RCC 7860 (cell line): ENCODE measurements at places on chromosomes 4 and X.

- no peak for DNase-seq
Measured at GRCh38 chrX:148380107-148380506, 120.3 kb upstream of the AFF2 start.

GRCh38 chrX:17629519-17629918 is 107.8 kb upstream of the SCML1 start:
- DNase-seq, result no peak

DNA sequence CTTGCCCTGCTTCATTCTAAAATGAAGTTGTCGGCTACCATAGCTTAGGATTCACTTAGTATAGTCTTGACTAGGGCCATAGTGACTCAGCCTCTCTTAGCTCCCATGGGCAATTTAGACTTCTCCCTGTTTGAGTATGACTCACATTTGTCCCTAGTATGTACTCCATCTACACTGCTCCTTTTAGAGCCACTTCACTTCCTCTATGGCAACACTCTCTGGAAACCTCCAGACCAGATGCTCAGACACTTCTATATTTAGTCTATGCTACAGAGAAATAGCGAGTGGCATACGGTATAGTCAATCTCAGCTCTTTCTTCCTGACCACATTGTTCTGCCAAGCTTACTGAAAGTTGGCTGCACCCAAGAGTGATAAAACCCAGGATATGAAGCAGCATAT is 11.2 kb downstream of the MEPE start:
- DNase-seq, result peak; percentile 63

DNA sequence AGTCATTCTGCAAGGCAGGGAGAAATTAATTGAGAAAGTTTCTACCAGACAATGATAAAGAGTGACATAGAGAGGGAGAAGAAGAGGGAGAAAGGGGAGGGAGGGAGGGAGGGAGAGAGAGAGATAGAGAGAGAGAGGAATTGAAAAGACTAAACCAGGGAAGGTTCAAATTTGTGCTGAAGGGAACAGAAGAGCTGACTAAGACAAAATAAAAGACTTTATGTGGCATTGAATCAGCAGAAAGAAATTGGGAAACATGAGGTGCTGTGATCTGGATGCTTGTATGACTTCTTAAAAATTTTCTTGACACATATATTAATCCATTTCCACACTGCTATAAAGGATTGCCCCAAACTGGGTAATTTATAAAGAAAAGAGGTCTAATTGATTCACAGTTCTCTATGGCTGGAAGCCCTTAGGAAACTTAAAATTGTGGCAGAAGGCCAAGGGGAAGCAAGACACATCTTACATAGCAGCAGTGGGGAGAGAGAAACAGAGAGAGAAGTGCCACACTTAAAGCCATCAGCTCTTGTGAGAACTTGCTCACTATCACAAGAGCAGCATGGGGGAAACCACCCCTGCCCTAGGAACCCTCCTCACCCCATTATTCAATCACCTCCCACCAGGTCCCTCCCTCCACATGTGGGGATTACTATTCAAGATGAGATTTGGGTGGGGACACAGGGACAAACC is 13.5 kb upstream of the CXCL6 start:
- no peak for DNase-seq

- no peak for DNase-seq
Measured at GRCh38 chrX:119694601-119695534, 1.9 kb upstream of the SEPTIN6 start.

- DNase-seq, result no peak
Measured at GRCh38 chr4:108168160-108168670, 517 bp downstream of the LEF1 start.

DNA sequence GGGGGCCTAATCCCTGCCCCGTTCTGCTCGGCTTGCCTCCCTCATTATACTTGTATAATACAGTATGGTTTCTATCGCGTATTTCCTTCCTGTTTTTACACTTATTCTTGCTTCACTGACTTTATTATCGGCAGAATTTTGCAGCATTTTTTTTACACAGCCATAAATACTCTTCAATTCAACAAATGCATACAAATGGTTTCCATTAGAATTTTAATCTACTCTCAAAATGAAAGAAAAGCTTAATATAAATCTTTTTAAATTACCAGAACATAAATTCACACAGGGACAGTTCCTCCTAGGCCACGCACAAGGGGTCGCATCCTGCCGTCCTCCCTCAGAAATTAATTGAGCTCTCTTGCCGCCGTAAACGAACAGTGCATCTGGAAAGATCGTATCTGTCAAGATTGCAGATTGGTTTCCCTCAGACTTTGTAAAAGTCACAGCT is 42.9 kb downstream of the DCTD start:
- DNase-seq, result no peak

DNA sequence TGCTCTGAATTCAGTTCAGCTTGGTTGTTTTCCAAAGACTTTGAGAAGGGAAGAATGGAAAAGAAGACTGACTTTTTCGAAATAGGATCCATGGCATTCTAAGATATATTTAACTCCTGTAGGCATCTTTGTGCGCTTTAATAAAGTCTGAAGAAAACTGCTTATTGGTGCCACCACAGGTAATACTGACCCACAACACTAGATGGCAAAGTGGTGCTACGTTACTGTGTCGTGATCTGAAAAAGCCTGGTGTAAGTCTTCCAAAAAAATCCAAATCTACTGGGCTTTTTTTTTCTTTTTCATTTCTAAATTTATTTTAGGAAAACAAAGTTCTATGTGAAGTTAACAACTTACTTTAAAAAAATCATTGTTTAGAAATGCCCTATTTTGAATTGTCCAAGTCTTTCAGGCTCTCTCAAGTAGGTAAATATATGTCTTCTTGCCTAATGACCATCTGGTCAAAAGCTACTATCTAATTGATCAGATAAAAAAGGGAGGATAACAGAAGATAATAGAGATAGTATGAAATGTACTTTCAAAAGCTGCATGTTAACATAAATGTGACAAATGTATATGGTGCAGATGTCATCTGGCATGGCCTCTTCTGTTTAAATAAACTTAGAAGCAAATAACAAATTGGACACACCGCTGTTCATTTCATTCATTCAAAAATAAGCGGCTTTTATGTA is 47.0 kb upstream of the MID1IP1 start:
- no peak for DNase-seq

- no peak for DNase-seq
Measured at GRCh38 chr4:111792632-111793031, 352.6 kb upstream of the FAM241A start.

DNA sequence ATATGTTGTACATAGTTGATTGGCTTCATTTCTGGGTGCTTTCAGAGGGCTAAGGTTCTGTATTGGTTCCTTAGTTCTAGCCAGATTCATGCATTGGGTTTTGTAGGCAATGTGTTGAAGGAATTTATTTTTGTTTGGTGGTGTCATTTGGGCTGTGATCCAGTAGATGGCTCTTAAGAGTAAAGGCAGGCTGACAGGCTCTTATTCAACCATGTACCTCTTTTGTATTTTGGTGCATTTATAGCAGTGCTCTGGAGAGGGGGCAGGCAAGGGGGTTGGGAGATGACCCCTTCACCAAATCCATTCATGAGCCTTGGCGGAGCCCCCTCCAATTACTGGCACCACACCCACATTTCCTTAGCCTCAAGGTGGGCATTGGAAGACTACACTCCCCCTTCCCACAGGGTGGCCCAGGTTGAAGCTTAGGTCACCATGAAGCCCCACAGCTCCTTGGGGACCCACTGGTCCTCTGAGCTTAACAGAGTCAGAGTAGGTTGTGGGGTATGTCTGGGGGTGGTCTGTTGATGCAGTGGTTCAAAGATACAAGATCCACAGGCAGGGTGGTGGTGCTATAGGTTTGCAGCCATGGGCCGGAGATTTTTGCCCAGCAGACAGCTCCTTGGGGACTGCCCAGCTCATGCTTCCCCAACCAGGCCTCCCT is 143.0 kb upstream of the GNPDA2 start:
- DNase-seq, result no peak

DNA sequence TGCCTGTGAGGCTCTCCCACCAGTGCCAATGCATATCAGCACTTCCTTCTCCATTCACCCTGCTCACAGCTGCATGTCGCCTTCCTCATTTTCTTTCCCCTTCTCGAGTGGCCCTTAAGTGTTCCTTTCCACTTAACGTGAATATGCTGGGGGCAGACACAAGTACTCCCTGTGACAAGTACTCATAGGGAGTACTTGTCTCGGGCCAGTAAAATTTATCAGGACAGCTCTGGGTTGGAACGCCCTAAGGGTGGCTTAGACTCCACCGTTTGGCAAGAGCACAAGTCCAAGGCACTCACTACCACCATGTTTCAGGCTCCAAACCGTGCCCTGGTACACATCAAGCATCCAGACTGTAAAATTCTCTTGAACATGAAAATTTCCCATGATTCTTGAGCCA is 3.9 kb upstream of the LDOC1 start:
- no peak for DNase-seq

- no peak for DNase-seq
Measured at GRCh38 chrX:92231391-92231790, 452.2 kb downstream of the PCDH11X start.

DNA sequence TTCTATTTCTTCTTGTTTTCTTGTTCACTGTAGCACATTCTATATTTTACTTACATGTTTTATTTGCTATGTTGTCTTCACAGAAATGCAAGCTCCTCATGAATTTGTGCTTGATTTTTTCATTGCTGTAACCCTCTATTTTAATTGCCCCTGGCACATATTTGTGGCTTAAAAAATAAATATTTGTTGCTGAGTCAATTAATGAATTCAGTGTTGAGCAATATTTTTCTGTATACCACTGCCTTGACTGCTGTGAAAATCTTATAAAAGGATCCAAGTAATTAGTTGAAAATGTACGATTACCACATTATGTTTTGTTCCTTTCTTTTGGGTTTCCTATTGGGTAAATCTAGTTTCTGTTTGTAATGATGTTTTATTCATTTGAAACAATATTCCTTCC is 68.5 kb downstream of the FAM47A start:
- DNase-seq, result no peak

DNA sequence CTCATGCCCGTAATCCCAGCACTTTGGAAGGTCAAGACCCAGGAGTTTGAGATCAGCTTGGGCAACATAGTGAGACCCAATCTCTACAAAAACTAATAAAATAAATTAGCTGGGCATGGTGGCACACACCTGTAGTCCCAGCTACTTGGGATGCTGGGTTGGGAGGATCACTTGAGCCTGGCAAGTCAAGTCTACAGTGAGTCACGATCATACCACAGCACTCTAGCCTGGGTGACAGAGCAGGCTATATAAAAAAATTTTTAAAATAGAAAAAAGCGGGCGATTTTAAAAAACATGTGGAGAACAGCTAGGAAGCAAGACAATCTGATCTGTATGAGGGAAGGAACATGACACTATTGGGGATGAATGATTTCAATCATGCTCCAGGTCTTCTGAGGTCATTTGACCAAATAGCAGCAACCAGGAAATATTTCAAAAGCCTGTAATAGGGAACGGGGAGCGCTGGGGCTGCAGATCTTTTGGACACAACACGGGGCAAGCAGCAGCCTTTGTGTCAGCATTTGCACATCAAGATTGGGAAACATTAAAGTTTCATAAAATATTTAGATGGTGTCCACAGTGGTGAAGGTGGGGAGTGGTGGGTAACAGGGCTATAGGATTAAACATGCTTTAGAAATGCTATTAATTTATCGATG is 48.3 kb upstream of the GUCY1A1 start:
- DNase-seq, result no peak
